ENCODE measurements at places on chromosomes 6 and 20.

DNA sequence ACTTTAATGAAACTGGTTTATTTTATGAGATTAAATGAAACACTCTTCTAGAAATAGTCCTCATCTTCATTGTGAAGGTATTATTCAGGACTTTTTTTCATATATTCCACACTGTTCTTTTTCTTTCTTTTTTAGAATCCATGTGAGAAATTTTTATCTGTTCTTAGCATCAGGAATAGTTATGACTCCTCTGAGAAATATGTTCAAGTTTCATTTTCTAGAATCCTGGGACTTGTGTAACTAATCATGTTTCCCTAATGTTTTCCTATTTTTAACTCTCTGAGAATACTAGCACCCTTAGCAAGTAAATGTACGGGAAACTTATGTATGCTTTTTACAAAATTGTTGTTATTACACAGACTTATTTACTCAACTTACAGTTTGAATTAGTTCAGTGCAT is 407.8 kb downstream of the CBLN4 start:
- DNase-seq = no peak

- DNase-seq = no peak
Measured at GRCh38 chr6:134452906-134453305, 135.0 kb upstream of the SGK1 start.

DNA sequence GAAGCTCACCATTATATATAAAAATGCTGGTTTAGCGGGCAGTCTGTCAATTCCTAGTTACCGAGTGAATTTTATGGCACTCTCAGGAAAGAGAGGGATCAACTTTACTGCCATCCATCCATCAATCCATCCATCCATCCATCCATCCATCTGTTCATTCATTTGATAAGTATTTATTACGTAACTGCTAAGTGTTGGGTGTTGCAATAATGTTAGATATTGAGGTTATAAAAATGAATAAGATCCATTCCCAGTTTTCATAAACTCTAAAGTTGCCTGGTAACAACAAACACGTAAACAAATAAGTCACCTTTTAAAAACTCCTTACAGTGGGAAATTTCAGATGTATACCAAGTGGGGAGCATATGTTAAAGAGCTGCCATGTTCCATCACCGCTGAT is 36.8 kb downstream of the SASH1 start:
- DNase-seq = no peak

DNA sequence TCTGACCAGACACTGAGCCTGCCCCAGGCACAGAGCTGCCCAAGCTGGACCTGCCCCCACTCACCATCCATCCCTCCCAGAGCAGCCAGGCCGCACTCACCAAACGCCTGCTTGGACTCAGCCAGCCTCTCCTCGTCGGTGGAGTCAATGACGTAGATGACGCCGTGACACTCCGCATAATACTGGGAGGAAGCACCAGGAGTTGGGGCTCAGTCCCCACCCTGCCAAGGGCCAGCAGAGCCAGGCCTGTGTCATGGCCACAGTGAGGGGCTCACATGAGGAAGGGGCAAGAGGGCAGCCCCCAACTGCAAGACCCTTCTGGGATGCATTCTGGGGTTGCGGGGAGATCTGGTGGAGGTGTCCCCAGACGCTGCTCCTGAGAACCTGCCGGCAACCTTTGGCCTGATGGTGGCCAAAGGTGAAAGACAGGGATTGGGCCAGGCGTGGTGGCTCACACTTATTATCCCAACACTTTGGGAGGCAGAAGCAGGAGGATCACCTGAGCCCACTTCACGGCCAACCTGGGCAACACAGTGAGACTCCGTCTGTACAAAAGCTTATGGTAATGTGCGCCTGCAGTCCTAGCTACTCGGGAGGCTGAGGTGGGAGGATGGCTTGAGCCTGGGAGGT is 5.6 kb downstream of the ARFRP1 start:
- no peak for DNase-seq

- DNase-seq = no peak
Measured at GRCh38 chr20:48154040-48154765, 368.9 kb upstream of the SULF2 start.

DNA sequence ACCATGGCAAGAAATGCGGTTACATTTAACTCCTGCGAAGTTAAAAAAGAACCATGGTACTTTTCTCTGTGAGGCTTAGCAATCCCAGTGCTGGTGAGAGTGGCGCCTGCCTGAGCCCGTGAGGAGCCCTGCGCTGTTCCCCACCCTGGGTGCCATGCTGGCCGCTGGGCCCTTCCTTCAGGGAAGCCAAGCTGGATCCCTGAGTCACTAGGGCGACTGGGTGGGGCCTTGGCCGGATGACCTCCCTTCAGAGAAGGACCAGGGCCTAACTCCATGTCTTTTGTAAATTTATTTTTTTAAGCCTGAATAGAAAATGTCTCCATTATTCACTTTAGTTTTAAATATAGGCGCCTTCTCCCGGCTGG is 209.1 kb downstream of the ERMARD start:
- DNase-seq = no peak

- no peak for DNase-seq
Measured at GRCh38 chr20:3000852-3001523, 42.4 kb upstream of the GNRH2 start.

- DNase-seq = no peak
Measured at GRCh38 chr6:135310291-135310690, 129.2 kb downstream of the MYB start.

DNA sequence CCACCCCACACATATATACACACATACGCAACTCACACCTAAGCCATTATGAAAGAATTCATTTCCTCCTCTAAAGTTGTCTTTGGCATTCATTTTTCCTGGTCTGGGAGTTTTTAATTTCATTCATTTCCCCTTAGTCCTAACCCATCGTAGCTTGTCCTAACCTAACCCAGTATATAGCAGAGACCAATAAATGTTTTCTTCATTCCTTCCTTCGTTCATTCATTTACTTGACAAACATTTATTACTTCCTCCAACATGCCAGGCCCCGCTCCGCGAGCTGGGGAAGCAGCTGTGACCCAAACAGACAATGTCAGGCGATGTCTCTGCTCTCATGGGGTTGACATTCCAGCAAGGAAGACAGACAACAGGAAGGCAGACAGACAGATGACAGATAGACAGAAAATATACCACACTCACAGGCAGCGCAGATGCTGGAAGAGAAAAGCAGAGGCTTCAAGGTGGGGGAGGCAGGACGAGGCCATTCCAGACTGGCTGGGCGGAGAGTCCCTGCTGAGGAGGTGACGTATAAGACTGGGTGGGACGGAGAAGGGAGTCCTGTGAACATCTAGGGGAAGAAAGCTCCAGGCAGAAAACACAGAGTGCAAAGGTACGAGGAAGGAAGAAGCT is 33.7 kb upstream of the SIRPA start:
- DNase-seq = no peak

DNA sequence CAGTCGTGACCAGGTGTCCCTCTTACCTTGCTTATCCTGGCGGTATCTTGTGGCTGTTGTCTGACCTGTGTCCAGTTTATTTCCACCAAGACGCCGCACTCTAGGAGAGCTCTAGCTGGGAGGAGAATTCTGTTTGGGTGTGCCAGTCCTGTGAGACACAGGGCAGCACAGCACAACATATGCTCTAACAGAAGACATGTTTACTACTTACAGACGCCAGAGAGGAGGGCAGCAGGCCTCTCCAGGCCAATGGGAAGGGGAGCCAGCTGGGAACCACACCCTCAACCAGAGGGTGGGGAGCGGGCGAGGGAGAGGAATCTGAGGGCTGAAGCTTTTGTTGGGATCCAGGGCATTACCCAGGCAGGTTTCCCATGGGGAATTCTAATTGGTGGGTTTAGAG is 25.2 kb upstream of the FERMT1 start:
- no peak for DNase-seq

DNA sequence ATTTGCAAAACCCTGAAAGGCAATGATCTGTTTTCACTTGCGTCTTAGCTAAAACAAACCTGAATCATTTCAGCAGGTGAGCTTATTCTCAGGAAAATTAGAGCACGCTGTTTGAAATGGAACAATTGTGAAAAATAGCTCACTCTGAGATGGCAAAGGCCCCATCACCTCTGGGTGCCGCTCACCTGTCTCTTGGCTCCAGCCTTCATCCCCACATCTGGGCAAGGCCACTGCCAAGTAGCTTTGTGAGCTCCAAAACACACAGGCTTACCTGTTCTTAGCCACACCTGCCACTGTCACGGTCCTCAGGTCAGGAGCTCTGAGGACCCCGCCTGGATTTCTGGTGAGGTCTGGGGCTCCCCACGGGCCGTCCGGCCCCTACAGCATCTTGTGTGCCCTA is 66.7 kb downstream of the SMOC2 start:
- no peak for DNase-seq

GRCh38 chr6:12348530-12349511 is 58.7 kb downstream of the EDN1 start:
- DNase-seq = no peak

GRCh38 chr6:108735310-108736001 is 112.8 kb upstream of the ARMC2 start:
- DNase-seq = no peak

DNA sequence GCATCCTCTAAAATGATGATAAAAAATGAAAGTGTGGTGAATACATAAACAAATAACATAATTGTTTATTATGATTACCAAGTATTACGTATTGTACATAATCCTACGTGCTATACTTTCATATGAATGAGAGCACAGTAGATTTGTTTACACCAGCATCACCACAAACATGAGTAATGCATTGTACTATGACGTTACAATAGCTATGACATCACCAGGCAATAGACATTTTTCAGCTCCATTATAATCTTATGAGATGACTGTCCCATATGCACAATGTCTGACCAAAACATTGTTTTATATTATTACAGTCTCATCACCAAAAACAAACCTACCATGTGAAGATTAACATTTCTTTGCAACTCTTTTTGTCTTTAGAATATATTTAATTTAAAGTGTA is 225.7 kb upstream of the TENT5A start:
- DNase-seq = no peak

- DNase-seq = no peak
Measured at GRCh38 chr6:118810420-118811027, 83.4 kb upstream of the ASF1A start.

DNA sequence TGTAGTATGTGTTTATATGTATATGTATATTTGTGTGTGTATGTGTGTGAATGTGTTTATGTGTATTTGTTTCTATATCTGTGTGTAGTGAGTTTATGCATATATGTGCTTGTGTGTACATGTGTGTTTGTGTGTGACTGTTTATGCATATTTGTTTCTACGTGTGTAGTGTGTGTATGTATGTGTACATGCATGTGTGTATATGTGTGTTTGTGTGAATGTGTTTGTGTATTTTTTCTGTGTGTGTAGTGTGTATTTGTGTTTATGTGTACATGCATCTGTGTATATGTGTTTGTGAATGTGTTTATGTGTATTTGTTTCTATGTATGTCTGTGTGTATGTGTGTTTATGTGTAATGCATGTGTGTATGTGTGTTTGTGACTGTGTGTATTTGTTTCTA is 12.1 kb upstream of the SMOC2 start:
- no peak for DNase-seq

- no peak for DNase-seq
Measured at GRCh38 chr20:62287759-62288534, 14.8 kb upstream of the ADRM1 start.

DNA sequence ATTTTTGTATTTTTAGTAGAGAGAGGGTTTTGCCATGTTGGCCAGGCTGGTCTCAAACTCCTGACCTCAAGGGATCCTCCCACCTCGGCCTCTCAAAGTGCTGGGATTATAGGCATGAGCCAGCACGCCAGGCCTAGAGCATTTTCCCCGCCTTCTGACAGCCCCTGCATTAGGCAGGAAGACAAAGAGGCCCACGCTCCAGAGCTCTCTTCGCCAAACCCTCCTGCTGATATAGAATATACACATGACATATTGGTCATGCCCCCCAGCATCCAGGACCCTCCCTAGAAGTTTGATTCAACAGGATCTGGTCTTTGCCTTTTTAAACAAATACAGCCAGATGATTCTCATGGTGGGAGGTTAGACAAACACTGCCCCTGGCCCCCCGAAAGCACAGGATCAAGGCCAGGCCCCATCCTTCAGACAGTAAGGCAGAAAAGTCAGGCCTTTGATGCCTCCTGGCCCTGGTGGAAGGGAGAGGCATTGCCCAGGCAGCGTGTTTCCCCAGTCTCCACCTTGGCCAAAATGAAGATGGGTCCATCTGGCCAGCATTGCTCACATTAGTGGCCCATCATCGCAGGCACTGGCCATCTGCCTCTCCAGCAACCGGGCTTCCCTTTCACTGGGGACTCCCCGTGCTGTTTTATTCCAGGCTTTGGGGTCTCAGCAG is 4.4 kb downstream of the SULF2 start:
- no peak for DNase-seq

GRCh38 chr6:82568290-82568993 is 204.8 kb downstream of the TPBG start:
- DNase-seq = no peak

GRCh38 chr6:108795122-108795521 is 53.1 kb upstream of the ARMC2 start:
- no peak for DNase-seq

- no peak for DNase-seq
Measured at GRCh38 chr20:9270831-9271230, 201.9 kb downstream of the PLCB4 start.
